ENCODE measurements at places on chromosomes 3 and 15.

DNA sequence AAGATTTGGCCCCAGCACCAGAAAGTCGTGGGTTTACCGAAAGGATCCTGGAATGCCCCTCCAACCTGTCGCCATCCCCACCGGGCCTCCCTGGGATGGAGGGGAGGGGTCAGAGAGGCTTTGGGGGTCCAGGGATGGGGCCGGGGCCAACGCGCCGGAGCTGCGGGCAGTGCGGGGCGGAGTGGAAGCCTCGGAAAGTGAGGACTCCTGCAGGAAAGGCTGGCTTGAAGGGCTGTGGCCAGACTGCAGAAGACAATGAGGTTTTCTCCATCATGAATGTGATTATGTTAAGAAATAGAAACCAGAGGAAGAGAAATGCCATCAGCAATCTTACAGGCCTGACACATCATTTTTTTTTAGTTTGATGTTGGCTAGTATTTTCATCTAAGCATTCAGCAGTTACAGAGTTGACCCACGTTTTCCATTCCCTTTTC is 738 bp downstream of the YEATS2 start:
- DNase-seq: no peak

GRCh38 chr15:38689522-38689921 is 124.9 kb upstream of the RASGRP1 start:
- no peak for DNase-seq

GRCh38 chr3:171685116-171685895 is 125.0 kb downstream of the PLD1 start:
- DNase-seq: no peak

- DNase-seq: no peak
These were observed 108.1 kb downstream of the LSAMP start for GRCh38 chr3:116337229-116337628.

GRCh38 chr3:105394177-105394576 is 27.5 kb downstream of the ALCAM start:
- DNase-seq: no peak

GRCh38 chr3:48402281-48402732 is 27.6 kb downstream of the PLXNB1 start:
- DNase-seq: no peak

GRCh38 chr3:67012564-67012963 is 14.5 kb downstream of the KBTBD8 start:
- no peak for DNase-seq

- no peak for DNase-seq
These were observed 79.1 kb downstream of the TOP2B start for GRCh38 chr3:25585361-25586166.
